LoVo (cell line): ENCODE measurements at places on chromosomes 13 and 19.

DNA sequence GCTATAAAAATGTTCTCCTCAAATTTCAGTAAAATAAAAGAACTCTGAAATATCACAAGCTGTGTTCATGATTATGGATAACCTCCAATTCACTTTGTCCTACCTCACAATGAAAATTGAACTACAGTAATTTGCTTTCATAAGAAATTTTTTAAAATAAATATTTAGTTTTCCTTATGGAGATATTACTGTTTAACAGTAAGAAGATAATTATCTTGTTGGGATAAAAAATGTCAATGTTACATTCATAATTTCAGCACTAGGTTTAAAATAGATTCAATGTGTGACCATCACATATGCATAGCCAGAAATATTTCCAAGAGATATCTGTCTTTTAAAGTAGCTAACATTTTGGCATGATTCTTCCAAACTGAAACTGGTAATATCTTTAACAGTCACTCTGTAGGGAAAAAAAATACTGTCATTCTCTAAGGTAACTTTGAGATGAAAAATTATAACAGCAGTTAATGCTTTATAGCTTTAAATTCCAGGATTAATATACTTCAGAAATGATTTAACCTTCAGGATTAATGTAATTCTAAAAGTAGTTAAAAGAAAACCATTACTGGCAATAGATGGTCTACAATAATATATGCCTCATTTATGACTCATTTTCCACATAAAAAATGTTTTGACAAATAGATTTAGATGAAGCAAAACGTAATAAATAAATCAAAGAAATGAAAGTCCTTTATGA, 91.3 kb downstream of the SPRY2 start:
- DNase-seq, result no peak

DNA sequence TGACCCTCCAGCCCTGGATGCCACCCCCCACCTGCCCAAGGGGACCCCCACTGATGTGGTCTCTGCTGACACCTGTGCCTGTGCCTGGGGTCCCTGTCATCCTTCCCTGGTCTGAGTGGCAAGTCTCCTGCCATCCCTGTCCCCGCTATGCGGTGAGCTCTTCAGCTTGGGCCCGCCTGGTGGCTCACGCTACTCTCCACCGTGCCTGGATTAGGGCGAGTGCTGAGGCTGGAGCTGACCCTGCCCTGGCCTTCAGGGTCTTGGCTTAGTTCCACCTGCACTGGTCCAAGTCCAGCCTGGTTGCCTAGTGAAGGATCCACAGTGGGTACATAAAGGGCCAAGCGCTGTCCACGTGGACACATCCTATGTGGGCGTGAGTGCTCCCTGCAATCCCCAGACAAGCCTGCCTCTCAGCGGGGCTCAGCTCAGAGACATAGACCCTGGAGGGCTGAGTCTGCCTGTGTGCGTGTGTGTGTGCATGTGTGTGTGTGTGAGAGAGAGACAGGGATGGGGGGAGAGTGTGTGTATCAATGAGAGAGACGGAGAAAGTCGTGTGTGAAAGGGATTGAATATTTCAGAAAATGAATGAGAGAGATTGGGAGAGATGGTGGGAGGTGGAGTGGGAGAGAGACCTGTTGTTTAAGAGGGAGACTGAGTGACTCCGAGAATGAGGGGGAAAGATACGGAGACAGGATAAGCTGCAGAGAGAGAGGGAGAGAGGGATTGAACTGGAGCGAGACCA, 22.1 kb downstream of the WTIP start:
- DNase-seq, result no peak

DNA sequence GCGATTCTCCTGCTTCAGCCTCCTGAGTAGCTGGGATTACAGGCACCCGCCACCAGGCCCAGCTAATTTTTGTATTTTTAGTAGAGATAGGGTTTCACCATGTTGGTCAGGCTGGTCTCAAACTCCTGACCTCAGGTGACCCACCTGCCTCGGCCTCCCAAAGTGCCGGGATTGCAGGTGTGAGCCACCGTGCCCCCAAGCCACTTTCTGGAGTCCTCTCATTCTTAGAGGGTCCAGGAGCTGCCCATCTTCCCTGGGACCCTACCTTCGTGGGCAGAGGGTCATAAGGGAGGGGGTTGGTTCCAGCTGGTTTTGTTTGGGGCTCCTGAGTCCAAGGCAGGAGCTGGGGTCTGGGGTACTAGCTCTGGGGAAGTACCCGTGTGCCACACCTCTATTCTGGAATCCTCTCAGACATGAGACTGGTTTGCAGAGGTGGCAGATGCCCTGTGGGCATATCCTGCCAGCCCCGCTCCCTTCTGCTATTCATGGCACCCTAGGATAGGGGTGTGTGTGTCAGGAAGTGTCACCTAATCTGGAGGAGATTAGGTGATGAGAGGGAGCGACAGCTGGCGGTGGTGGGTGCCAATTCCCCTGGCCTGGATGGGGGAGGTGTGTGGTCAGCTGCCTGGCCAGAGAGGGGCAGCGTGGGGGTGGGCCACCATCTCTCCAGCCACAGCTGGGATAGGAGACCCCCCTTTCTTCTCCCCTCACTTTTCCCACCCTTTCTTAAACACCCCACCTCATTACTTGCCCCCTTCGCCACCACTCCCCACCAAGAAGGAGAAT, 2.1 kb downstream of the PRMT1 start:
- DNase-seq, result no peak

DNA sequence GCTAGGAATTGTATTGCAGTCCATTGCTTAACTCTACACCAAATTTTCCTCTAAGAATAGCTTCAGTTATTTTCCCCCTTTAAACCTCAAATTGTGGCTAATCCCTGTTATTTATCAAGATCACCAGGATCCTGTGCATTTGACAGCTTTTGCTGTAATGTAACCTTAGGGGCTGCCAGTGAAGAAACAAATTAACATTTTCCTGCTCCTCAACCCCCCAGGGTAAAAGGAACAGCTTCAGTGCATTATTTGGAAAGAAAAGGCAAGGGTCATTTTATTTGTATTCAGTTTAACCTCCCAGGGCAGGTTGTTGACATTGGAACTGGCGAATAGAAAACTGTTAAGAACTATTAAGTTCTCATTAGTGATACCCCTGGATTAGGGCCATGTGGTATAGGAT, 57.0 kb downstream of the PCDH20 start:
- no peak for DNase-seq

DNA sequence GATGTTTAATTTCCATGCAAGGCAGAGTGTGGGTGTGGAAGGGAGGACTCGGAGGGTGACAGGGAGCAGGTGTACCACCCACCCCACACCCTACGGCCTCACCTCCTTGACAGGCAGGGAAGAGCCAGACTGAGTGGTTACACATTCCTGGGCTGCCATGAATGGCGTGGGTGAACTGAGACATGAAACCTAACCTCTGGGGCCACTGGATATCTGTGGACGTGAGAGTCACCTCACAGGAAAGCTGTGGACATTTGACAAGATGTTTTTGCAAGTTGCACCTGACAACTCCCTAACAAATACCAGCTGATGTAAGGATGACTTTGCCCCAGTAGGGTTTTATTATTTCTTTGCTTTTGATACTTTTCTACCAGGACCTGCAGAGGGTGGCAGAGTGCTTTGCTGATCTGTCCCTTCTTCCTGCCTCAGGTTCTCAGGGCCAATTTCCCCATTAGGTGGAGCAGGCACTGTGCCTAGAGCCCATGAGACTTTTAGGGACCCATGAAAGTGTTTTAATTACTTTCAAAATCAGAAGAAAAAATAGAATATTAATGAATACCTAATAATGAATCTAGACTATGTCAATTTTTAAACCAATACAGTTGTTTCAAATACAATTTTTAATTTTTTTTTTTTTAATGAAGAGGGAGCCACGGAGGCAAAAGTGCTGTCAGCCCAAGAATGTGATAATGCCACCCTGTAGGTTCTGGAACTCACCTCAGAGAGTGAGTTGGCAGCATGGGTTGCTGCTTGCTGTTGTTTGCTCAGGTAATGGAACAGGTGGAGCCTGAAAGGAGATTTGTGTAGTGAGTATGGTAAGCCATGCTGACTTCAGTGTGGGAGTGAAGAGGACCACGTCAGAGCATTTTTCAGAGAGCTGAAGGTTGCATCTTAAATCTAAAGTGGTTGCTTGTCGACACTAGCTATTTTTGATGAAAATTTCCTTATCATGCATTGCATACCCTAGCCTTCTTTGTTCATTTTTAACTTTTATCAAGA, 58.0 kb upstream of the CYSLTR2 start:
- DNase-seq, result peak; percentile 61

- DNase-seq, result no peak
Measured at GRCh38 chr19:53844849-53845246, 20.7 kb upstream of the NLRP12 start.

- DNase-seq, result no peak
Measured at GRCh38 chr19:13996928-13997630, 9.0 kb downstream of the RFX1 start.

- no peak for DNase-seq
Measured at GRCh38 chr13:33446821-33447725, 161.5 kb upstream of the STARD13 start.

- DNase-seq, result no peak
Measured at GRCh38 chr19:46492841-46493235, 2.8 kb downstream of the PNMA8B start.

DNA sequence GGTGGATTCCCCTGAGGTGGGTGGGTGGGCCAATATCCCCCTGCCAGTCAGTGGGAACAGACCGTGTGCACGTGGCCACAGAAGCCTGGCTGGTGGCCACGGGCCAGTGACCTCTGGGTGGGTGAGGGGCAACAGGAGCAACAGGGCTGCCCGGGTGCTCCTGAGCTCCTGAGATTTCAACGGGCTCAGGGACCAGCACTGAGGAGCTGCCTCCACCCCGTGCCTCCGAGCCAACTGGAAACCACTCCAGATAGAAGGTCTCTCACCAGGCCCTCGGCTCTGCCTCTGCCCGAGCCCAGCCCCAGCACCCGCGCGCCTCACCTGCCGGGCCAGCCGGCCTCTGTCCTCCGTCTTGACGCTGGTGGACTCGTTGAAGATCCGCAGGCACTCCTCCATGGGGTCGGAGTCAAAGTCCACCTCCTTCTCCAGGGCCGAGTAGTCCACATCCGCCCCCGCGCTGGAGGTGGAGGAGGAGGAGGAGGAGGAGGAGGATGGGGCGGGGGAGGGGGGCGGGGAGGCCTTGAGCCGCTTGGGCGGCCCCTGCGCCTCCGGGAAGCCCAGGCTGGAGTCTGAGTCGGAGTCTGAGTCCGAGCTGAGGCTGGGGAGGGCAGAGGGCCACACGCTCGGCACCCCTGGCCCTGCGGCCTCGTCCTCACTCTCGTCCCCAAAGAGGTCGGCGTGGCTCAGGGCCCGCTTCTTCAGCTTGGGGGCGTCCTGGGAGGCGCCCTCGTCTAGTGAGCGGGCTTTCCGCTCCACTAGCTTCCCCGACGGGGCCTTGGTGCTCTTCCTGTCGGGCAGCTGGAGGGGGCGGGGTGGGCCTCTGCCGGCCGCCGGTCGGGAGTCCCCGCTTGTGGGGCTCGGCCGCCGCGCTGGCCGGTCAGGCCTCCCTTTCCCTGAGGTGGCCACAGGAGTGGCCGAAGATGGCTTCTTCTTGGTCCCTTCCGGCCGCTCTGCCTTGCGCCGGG, 14.8 kb upstream of the ATP8B3 start:
- no peak for DNase-seq

DNA sequence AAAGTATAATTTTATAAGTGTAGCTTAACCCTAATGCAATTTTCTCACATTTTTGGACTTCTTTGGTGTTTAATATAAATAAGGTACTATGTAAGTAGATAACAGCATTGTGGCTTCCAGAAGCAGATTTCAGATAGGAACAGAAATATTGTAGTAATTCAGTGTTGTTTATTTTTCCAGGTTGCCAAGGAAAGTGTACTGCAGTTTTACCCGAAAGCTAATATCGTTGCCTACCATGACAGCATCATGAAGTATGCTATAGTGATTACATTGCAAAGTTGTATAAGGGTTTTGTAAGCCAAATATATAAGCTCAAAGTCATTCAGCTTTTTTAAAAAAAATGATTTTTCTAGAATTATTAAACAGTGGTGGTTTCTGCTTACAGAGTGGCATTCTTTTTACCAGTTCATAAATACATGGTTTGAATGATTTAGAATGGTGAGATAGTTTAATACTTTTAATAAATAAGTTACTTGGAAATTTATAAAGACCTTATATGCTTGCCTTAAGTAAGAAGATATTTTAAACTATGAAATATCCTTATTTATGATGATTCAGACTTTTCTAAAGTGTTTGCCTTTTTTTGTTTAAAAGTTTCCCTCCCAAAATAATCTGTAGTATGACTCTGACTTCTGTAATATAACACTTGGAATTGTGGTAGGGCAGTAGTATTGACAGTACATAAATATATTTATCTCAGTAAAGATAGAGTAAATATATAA, 3.7 kb downstream of the UBA2 start:
- no peak for DNase-seq

DNA sequence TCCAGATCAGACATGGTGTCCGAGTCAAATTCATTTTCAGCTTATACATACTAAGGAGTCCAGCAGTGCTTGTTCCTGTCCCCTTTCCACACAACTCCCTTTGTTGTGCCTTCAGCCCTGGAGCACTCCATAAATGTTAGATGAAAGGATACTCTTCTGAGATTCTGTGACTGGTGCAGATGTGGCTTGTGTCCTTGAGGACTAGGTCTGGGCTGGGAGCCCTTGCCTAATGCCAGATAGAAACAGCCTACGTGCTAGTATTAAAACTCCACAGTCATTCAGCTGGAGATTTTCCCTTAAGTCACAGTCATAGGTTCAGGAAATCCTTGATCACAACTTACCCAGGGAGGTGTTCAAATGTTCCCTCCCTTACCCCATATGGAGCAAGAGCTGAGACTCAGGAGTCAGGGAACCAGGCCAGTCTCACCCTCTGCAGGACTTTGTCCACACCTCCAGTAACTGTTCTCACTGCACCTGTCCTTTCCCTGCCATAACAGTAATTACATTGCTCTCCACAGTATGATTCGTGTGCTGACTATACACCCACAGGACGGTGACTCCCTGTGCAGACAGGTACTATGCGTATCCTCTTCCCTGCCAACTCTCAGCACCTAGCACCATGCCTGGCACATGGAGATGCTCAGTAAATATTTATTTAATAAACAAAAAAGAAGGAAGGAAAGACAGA, 15.5 kb upstream of the SERPINE3 start:
- no peak for DNase-seq

- DNase-seq, result peak; percentile 36
Measured at GRCh38 chr13:46354156-46355087, 32.6 kb downstream of the RUBCNL start.

DNA sequence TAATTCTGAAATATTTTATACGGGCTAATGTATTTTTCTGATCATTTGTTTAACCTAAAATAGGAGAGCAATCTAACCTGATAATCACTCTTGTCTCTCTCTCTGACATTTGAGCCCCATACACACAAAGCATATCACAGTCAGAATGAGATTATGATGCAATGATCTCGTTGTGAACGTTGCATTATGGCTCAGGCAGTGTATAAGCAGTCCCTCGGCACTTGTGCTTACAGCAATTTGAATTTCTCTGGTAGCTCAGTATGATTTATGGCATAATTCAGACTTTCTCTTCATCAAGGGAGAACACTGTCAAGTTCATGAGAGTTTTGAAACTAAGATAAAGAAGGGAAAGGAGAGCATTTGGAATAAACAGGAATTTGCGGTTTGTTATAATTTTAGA, 256.1 kb downstream of the DACH1 start:
- no peak for DNase-seq

DNA sequence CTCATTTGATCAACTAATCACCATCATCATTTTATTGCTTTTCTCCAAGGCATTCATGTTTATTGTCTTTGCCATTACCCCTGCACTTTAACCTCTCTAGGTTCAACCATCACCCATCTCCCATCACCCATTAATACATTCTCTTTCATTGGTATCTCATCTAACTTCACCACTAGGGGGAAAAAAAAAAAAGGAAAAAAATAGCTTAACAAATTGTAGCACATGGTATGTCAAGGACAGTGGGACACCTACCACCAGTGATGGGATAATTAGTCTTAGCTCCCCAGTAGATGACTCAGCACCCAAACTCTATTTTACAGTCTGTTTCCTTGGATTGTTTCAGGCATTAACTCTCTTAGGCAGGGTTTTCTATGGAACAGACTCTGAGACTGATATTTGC, 1770.2 kb upstream of the MIR17HG start:
- DNase-seq, result no peak
